Suprapubic skin (tissue), 4 donors: ENCODE measurements at places on chromosomes 3 and 15.

DNA sequence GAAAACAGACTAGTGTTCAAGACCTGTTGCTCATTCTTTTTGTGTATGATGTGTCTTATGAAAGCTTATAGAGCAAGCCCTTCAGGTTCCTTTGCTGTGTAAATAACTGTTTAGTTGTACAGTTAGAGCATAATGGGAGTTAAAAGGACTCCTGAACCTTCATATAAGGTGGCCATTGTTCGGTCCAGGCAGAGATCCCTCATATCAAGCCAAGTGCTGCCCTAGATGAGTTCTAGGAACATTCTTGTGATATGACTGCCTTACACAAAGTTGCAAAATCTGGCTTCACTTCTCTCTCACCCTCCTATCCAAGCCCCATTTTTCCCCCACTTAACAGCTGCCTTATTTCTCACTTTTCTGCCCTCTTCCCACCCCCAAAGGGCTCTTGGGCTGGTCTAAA lies 26.9 kb downstream of the GYG1 start:
- no peak for DNase-seq

- DNase-seq = no peak
Observed at GRCh38 chr15:73892446-73893226, 19.3 kb downstream of the TBC1D21 start.

GRCh38 chr3:37219266-37219665 lies 44.9 kb upstream of the LRRFIP2 start:
- DNase-seq = no peak

DNA sequence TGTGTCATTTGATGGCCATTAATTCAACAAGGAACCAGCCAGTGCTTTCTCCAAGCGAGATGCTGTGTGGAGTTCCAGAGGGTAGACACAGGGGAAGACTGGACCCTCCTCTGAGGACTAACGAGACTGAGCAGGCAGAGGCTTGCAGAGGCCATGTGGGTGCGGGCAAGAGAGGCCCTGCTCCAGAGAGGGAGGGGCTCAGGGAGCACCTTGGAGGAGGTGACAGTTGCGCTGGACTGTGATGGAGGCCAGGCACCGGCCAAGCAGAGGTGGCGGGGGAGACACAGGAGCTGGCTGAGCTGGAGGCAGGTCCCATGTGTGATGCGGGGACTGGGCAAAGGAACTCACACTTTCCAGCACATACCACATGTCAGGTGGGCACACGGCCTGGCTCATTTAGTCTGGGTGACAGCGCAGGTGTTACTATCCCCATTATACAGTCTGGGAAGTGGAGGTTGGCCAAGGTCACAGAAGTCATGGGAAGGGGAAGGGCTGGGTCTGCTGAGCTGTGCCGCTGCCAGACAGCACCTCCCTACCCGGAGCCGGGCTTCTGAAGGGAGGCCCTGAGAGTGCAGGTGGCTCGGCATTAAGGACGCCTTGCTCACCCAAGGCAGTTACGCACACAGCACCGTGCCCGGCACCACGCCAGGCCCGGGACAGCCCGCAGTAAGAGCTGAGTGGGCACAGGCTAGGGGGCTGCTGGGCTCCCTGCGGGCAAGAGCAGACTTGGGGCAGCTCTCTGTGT lies 3.7 kb downstream of the MELTF start:
- DNase-seq = no peak

DNA sequence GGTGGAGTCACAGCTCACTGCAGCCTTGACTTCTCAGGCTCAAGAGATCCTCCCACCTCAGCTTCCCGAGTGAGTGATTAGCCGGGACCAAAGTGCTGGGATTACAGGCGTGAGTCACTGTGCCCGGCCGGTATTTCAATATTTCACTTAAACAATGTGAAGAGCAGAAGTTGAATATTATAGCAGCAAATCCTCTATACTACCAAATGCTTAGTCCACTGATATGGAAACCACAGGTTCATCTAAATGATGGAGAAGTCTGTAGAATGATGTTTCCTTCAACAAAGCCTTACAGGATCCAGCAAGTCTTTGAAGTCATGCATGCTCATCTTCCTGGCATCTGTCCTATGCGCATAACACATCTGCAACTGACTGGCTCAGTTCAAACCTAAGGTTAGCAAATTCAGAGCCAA lies 20.3 kb upstream of the UACA start:
- DNase-seq = no peak

GRCh38 chr3:56858331-56858730 lies 56.6 kb upstream of the ARHGEF3 start:
- DNase-seq = no peak

GRCh38 chr3:156474560-156475389 lies 80.1 kb downstream of the SSR3 start:
- DNase-seq = no peak

DNA sequence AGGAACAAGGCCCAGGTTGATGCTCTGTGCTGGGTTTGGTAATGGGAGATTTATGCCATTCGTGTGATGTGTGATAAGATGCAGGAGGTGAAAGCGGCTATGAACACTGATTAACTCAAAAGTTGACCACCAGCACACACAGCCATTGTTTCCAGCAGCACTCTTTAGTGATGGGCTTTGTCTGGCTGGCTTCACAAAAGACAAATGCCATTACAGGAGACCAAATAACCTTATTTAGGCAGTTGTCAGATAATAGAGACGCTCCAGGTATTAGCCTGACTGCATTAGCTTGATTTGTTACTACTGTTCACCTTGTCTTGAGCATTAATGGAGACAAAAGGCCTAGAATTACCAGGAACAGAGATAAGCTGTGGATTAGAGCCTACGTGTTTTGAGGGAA lies 5.1 kb downstream of the HESX1 start:
- DNase-seq = no peak

- DNase-seq = no peak
Observed at GRCh38 chr3:188567478-188568195, 413.7 kb downstream of the LPP start.

GRCh38 chr15:27426805-27427204 lies 455.8 kb downstream of the GABRG3 start:
- DNase-seq = no peak

- peak; percentile 85 for DNase-seq
Observed at GRCh38 chr3:127074900-127075360, 92.0 kb downstream of the PLXNA1 start.

DNA sequence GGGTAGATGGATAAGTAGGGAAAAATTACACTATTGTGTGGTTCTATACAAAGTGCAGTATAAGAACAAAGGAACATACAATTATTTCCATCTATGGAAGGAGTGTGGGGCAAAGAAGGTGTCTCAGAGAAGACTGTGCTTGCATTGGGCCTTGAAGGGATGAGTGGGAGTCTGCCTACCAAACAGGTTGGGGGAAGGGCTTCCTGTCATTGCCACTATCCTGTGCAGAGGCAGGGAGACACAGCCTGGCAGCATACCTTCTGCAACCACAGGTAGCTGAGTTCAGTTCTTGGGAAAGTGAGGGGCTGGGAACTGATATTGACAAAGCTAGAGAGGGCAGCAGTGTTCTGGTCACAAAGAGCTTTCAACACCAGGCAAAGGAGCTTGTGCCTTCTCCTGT lies 3.4 kb downstream of the TIMP4 start:
- DNase-seq = no peak

DNA sequence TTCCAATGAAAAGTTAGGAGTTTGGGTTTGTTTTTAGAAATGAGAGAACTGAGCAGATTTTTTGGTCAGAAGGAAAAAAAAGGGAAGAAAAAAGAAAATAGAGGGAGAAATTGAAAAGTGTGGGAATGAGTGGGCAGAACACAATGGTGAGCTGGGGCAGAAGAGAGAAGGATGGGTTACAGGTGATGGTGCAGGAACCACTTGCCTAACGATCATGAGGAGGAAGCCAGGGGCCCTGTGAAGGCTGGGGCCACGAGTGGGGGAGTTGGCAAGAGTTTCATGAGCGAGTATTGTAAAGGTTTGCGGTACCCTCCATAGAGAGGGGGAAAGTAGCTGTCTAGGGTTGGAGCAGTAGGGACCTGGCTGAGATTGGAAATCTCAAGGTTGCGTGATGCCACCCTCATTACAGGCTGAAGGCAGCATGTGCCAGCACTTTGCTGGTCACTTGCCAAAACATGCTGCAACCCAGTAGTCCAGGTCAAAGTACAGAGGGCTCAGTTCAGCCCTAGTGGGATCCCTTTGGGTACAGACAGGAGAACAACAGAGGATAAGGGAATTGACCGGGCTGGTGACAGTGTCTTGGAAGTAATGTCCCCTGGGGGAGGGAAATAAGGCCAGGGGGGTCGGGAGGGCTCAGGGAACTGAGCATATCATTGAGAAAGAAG lies 6.6 kb downstream of the IVD start:
- no peak for DNase-seq

DNA sequence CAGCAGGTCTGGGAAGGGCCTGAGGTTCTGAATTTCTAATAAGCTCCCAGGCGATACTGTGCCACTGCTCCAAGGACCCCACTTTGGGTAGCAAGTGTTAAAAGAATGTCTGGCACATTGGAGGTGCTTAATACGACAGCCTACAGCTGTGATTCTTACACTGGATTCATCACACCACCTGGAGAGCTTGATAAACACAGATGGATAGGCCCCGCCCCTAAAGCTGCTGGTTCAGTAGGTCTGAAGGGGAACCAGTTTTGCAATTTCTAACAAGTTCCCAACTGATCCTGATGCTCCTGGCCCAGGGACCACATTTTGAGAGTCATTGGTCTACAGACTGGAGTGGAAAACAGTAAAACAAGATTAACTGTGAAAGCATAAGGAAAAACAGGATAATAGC lies 124.8 kb upstream of the ST8SIA2 start:
- no peak for DNase-seq

DNA sequence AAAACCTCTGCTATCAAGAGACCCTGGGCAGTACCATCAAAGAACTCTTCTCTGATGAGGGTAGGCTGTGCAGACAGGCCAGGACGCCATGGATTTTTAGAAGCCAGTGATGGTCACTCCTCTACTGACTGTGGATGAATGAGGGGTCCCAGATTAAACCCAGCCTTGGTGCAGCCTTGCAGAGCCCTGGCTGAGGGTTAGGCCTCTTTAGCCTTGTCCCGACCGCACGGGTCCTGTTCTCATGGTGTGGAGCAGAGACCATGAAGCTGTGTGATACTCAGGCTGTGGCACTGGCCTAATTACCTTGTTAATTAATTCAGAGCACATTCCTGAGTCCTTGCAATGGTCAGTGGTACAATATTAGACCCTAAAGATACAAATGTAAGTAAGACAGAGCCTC lies 71.7 kb downstream of the FBN1 start:
- no peak for DNase-seq

DNA sequence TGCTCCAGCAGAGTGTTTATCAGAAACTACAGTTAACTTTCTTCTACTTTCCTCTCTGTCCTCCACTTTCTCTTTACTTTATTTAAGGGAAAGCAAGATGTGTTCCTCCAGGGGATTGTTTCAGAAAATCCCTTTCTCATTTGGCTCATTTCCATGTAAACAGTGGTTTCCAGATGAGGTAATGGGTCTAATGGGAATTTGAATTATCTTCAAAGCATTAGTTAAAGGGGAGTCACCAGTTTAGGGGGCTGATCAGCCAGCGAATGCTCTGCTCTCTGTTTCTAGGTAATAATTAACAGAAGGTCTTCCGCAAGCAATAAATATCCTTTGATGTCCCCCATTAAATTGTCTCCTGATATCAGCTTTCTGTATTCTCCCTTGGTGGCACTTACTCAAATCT lies 30.4 kb upstream of the ZNF639 start:
- DNase-seq = no peak

GRCh38 chr15:27448986-27449385 lies 478.0 kb downstream of the GABRG3 start:
- DNase-seq = no peak

- no peak for DNase-seq
Observed at GRCh38 chr15:57019496-57020160, 101.2 kb downstream of the TCF12 start.

- DNase-seq = no peak
Observed at GRCh38 chr3:11480663-11481298, 162.9 kb downstream of the VGLL4 start.

GRCh38 chr3:159273608-159274007 lies 471.8 kb downstream of the MFSD1 start:
- DNase-seq = no peak

GRCh38 chr15:60718661-60719069 lies 239.7 kb upstream of the ICE2 start:
- DNase-seq = no peak

DNA sequence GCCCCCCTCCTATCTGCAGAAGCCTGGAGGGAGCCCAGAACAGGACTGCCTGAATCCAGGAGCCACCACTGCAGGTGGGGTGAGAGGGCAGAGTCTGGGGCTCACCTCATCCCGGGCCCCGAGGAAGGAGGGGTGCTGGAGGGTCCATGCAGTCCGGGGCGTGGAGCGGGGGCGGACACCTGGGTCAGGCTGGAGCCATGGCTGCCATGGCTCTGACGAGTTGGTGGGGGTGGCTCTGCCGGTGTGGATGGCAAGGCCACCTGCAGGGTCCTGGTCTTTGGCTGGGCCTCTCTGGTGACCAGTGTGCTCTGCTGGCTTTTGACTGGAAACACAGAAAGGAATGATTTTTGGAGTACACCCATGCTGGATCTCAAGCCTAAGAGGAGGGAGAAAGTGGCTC lies 47.4 kb downstream of the DZIP1L start:
- DNase-seq = no peak

DNA sequence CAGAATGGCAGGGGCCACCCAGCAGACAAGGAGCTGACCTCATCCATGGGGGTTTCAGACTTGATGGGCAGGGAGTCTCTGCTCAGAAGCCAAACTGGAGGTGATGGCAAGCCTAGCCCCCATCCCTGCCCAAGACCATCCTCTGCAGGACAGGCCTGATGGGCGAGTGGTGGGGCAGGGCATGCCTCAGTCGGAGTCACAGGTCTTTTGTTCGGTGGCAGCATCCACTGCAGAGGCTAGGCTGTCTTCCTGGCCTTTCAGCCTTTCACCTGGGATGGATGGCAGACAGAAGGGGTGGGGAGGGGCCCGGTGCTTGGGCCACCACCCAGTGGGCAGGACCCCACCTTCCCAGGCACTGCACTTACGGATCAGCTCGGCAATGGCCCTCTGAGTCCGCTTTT lies 44.4 kb downstream of the PTH1R start:
- DNase-seq = no peak

DNA sequence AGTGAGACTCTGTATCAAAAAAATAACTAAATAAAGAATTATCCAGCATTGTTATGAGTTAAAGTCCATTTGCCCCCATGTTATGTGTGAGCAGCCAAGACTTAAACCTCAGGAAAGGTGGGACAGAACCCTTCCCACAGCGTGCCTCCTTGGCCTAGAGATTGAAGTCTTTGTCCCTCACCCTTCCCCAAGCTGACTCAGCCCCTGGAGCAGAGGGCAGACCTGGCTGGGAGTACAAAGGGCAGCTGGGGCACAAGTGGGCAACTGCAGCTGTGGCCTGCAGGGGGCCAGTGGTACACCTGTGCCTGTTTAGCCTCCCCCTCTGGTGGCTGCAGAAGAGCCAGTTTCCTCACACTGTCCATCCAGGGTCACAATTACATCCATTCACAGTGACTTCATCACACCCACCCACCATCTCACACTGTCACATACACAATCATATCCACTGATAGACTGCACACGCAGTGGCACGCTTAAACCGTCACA lies 940 bp upstream of the ACY1 start:
- DNase-seq = no peak

- DNase-seq = no peak
Observed at GRCh38 chr3:74691946-74692345, 77.5 kb upstream of the CNTN3 start.
